GM18507 (cell line): ENCODE measurements at places on chromosomes 6 and 20.

DNA sequence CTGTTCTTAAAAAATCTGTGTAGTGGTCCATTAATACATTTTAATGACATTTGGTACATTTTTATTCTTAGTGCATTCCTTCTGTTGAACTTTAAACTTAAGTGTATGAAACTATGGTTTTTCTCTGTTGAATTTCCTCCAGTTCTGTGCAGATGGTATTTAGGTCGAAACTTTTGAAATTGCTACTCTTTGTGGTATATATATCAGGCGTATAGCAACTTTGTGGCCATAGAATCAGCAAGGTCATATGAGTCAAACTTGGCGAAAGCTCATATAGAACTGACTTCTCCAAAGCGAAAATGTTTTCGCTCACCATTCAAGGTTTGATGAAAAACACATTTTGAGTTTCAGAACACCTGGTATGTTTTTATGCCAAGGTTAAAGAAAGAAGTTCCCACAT lies 93.7 kb downstream of the MAP3K4 start:
- no peak for DNase-seq

- DNase-seq: no peak
Measured at GRCh38 chr6:21270636-21271201, 322.8 kb upstream of the SOX4 start.

DNA sequence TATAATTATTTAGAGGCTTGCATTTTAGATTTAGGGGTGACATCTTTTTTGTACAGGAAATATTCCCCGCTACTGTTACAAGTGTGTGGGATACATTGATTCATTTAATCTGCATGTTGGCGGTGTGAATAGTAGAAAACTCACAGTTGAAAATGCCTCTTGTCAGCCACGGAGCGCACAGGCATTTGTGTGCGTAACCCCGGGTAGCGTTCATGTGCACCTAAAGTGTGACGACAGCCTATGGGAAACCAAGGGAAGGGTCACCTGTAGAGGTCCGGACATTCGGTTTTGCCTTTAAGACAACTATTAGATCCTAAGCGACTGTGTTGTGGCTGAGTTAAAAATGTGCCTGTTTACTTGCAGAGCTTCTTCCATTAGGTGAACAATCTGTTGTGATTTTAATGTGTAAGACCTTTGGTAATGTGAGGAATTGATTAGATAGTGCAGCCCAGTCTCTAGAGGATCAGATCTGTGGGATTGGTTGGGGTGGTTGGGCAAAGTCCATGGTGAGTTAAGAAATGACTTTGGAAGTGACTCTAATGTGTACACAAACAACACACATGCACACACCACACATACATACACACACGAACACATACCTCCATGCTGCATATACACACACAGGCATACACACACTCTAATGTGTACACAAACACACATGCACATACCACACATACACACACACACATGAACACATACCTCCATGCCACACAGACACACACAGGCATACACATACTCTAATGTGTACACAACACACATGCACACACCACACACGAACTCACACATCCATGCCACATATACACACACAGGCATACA lies 15.7 kb downstream of the ERMARD start:
- DNase-seq: no peak

DNA sequence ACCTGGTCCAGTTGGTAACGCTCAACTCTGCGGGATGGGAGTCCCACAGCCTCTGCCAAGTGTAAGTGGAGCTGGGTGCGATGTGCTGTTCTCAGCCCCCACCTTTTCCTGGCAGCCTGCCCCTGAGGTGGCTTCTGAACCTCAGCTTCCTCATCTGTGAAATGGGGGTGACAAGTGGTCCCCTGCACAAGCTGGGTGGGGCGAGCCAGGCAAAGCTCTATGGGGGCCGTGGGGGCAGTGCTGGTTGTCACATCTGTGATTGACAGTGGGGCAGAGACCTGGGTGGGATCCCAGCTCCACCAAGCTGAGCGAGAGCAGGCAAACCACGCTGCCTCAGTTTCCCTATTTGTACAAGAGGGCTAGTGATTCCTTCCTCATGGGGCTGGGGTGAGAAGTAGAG lies 162.6 kb downstream of the SYCP2 start:
- no peak for DNase-seq

- DNase-seq: no peak
Measured at GRCh38 chr6:551405-551804, 105.5 kb downstream of the HUS1B start.

DNA sequence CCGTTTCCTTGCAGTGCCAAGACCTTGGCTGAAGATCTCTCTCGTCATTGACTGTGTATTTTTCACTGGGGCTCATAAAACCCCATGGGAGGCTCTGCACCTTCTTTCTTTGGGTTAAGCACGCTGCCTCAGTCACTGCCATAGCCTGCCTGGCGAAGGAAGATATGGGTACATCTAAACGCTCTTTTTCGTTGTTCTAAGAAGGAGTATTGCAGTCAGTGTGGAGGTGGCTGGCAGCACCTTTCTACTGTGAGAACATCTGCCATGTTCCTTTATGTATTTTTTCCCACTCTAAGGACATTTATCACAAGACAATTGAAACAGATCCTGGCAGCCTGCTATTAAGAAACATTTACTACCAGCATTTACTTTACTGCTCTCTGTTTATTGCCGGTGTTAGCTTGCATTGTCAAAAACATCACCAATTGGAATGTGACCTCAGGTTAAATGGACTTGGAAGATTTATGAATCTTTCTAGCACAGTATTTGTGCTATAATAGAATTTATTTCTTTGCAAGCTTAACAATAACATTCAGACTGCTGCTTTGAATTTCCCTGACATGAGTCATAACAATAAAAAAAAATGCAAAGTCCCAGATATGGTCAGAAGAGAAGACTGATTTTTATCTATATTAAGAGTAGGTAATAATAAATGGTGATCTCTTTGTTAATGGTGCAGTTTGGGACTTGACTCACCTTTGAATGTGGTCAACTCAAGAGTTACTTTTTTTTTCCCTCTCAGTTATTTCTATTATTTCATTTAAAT lies 62.2 kb upstream of the CLDN20 start:
- no peak for DNase-seq

- no peak for DNase-seq
Measured at GRCh38 chr6:27188061-27188884, 59.2 kb upstream of the PRSS16 start.

GRCh38 chr20:44601801-44602204 lies 19.4 kb downstream of the PKIG start:
- no peak for DNase-seq

- no peak for DNase-seq
Measured at GRCh38 chr6:87902383-87902782, 145.3 kb upstream of the SPACA1 start.

DNA sequence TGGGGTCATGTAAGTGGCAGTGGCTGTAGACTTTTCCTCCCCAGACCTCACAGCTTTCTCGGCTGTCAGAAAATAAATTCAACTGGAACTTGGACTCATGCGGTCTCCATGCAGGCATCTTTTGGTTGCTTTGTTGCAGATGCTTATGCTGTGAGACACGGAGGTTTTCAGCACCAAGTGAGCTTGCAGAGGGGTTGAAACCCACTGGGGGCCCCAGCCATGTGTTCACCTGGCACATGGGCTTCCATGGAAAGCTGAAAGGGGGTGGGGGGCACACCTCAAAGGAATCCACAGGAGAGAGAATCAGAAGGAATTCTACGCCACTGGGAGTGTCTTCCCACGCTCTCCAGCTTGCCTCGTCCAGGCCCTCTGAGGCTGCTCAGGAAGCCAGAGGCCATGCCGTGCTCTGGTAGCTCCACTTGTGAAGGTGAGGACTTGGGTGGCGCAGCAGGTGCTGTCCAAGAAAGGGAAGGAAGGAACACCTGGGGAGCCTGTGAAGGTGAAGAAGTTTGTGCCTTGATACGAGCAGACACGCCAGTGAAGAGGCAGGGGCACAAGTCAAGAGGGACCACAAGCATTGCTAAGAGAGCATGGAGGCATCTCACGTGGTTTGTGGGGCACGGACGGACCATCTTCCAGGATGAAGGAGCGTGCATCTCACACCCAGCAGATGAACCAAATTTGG lies 134.3 kb upstream of the PMEPA1 start:
- DNase-seq: no peak

GRCh38 chr6:165889636-165890403 lies 226.8 kb upstream of the PDE10A start:
- DNase-seq: no peak

GRCh38 chr6:43673444-43674084 lies 14.0 kb downstream of the MRPS18A start:
- no peak for DNase-seq

DNA sequence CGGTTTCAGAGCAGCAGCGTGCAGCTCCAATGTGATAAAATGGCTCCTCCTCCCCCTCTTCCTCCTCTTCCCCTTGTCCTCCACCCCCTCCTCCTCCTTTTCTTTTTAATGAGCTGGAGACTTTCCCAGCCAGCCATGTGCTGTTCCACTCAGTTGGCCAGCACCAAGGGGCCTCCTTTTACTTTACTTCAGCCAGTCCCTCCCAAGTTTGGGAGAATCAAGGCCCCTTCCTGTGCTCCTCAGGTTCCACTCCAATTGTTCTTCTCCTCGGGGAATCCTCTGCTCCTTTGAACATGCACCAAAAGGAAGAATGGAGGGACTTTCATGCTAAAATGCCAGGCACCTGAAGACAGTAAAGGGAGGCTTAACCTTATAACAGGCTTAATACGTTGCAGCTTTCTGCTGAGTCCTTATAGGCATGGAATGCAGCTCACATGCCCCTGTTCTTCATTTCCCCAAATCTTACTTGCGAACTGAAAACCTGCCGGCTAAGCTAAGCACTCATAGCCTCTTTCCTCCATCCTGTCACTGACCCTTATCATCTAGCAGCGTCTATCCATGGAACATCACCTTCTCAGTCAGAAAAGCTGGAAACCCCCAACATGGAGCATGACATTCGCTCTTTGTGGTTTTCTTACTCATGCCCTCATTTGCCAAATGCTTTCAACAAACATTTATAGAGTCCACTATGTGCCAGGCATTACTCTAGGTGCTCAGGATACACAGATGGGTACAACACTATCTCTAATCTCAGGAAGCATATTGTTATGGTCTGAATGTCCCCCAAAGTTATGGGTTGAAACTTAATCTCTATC lies 170.6 kb downstream of the PHACTR1 start:
- no peak for DNase-seq

DNA sequence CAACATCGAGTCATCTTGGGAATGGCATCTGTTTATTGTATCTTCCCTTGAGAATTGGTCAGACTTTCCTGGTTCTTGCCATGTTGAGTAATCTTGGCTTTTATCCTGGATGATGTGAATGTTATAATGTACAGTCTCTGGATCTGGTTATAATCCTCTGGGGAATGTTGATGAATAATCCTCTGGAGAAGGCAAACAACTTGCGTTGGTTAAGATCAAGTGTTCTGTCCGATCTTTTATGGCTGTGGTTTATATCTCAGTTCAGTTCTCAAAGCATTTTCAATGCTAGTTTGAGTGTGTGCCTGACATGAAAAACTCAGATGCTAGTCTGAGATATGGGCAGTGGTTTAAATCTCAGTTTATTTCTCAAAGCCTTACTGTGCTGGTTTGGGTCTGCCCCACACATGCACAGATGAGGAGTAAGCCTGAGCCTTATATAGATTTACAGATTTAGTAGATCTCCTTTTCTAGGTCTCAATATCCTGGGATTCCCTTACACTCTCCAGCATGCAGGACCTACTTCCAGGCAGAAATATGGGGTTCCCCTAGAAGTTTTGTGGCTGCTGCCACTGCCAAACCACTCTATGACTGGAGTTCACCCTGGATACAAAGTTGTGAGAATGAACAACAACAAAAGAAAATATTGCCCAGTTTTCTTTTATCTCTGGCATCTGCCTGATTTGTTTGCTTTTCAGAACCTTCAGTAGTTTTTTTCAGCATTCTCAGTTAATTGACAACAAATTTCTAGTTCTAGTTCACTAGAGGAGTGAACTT lies 191.8 kb upstream of the MAN1A1 start:
- DNase-seq: no peak
